ENCODE measurements at places on chromosomes 5 and 9.

GRCh38 chr5:16306812-16307211 is 127.2 kb upstream of the MARCHF11 start:
- DNase-seq: no peak

- DNase-seq: no peak
These were observed 2.5 kb upstream of the PLAC8L1 start for GRCh38 chr5:146107901-146108300.

GRCh38 chr9:120065151-120065550 is 514.8 kb downstream of the CDK5RAP2 start:
- no peak for DNase-seq

DNA sequence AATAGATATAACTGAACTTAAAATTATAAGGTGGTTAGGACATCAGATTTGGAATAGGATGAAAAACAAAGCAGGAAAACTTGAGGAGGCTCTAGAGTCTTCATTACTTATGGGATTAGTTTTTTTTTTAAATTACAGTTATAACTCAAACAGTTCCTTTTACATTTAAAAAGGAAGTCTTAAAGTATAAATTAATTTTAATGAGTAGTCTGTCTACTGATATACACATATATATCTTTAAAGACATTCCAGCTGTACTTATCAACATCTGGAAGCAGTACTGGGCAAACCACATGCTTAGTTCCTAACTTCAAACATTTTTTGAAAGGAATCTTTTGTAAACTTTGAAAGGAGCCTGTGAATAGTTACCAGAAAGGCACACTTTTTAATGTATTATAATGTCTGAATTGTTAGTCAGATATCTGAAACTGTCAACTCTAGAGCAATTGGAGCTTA is 6.0 kb downstream of the ACTBL2 start:
- DNase-seq: no peak

DNA sequence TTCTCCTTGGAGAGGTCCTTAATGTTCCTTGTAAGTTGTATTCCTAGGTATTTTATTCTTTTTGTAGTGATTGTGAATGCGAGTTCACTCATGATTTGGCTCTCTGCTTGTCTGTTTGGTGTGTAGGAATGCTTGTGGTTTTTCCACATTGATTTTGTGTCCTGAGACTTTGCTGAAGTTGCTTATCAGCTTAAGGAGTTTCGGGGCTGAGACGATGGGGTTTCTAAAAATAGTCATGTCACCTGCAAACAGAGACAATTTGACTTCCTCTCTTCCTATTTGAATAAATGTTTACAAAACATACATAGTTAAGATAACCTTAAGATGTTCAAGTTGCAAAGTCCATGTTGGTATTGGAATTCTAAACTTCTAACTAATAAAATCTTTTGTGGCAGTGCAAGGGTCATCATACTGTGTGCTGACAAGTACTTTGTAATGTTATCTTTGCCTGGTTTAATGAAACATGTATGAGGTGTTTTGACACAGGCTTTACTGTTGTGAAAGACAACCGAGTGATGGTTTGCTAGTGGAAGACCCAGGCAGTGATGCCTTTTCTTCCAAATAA is 286.2 kb downstream of the MRPS30 start:
- no peak for DNase-seq

GRCh38 chr9:90665072-90665471 is 22.4 kb upstream of the DIRAS2 start:
- DNase-seq: no peak

GRCh38 chr5:143198332-143198731 is 205.2 kb downstream of the NR3C1 start:
- DNase-seq: no peak
